Stimulated activated CD4-positive, alpha-beta T cell treated with anti-CD3 and anti-CD28 coated beads, TNF-alpha, amount 100 ng/mL, for 1 hour (primary cell): ENCODE measurements at places on chromosomes 7 and 10.

GRCh38 chr7:136654406-136654805 is 214.0 kb upstream of the CHRM2 start:
- DNase-seq: no peak

DNA sequence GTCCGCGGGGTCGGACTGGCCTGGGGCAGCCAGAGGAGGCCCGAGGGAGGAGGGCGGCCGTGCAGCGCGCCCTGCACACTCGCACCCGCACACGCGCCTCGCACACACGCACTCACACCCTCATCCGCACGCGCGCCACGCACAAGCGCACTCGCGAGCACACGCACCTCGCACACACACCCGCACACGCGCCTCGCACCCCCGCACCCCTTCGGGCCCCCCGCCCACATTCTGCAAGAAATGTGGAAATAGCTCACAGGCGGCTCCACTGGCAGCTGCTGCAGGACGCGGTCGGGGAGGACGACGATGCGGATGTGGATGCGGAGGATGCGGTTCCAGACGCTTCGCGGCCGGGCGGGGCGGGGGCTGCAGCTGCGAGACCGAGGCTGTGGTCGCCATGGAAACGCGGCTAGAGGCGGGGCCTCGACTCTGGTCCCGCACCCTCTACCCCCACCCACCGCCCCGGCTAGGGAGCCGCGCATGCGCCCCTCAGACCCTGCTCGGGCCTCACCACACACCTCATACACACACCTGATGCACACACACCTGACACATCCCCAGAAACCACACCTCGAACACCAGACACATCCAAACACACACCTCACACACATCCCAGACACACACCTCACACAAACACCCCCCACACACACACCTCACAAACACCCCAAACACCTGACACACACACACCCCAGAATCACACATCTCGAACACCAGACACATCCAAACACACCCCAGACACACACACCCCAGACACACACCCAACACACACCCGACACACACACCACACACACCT is at the start of gene CALY:
Gene CALY (minus strand): TSS at position 320 of the 793 bp plus-strand sequence. CDS start 7,907 bp downstream, outside the sequence.
- DNase-seq: peak; percentile 61

DNA sequence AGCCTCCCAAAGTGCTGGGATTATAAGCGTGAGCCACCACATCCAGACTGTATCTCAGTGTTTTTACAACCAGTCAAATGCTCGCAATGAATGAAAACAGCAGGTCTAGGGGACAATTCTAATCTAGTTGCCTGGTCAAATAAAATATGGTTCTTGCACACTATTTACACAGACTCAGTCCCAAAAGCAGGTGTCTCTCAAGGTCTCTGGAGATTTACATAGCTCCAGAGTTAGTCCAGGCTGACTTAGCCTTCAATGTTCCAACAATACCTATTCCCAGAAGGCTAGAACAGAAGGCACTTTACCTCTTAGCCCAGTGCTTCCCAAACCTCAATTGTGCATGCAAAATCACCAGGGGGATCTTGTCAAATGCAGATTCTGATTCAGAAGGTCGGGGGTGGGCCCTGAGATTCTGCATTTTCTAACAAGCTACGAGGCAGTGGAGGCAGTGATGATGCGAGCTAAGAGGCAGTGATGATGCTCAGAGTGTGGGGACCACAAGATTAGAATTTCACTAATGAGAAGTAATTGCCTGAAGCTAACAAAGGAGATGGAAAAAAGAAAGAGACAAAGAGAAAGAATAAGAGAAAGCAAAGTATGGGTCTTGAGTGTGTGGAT is 6.4 kb downstream of the KIAA1549 start:
- no peak for DNase-seq

GRCh38 chr7:1193593-1194424 is 33.8 kb upstream of the ZFAND2A start:
- DNase-seq: peak; percentile 10

GRCh38 chr7:21108182-21108581 is 319.7 kb upstream of the SP4 start:
- DNase-seq: no peak

DNA sequence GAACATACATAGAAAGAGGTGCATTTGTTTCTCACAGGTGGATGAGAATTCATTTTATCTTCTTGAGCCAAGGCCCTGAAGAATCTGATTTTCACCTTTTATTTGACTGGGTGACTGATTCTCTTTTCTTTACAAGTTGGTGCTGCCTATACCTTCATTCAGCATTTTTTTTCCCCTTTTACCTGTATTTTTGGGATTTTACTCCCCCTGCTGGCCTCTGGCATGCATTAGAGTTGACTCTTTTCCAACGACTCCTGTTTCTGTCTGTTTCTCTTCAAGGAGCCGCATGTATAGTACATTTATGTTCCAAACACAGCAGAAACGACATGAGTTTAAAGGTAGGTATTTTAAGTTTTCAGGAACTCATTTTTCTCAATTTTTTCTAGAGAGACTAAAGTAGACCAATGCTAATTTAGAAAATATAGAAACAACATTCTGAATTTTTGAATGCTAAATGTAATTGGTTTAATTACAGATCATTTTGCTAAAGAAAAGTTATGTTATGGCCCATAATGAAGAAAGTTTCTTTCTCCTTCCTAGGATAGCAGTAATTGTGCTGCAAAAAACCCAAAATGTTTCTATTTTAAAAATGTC is 149.8 kb upstream of the HDAC9 start:
- no peak for DNase-seq
